ENCODE measurements at places on chromosomes 5 and 9.

GRCh38 chr5:135978212-135978631, 23.4 kb upstream of the LECT2 start:
- no peak for DNase-seq

- no peak for DNase-seq
Observed at GRCh38 chr9:129145841-129146292, 32.2 kb downstream of the IER5L start.

DNA sequence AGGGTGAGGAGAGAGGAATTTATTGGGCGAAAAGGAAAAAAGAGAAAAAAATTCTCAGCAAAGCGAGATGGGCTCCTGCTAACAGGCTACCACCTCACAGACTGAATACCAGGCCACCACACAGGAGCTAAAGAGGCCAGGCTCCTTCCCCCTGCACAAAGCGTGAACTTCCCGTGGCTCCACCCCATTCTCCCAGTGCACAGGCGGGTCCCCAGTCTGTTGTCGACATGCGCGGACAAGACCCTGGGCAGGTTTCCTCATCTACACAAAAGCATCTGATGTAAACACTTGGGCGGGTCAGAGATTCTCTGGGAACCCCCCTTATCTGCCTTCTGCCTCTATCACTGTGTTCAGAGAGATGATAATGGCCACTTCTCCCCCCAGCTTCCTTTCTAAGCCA, 34.2 kb downstream of the IL31RA start:
- no peak for DNase-seq

GRCh38 chr9:136544964-136545691, 720 bp downstream of the NOTCH1 start:
- no peak for DNase-seq

DNA sequence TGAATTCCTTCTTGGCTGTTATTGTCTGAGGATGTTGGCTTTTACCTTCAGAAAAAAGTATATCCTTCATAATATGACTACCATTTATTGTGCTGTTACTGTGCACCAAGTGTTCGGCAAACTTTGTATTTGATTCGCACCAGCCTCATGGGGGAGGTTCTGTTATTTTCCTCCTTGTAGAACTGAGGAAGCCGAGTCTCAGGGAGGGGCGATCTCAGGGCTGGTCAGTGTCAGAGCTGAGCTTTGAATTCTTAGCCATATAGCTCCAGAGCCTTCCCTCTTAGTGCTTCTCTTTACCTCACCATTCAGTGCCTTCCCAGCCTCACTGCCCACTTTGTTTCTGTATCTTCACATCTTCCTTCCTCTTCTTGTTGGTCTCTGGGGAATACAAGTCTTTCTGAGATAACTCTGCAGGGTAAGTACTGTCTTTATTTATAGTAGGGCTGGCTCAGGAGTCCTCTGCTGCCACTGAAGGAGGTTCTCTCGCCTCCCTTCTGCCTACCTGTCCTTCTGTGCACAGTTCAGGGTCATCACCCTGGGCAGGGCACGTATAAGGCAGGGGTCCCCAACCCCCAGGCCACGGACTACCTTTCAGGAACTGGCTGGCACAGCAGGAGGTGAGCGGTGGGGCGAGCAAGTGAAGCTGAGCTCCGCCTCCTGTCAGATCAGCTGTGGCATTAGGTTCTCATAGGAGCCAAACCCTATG, 48.4 kb downstream of the GALNT10 start:
- no peak for DNase-seq

DNA sequence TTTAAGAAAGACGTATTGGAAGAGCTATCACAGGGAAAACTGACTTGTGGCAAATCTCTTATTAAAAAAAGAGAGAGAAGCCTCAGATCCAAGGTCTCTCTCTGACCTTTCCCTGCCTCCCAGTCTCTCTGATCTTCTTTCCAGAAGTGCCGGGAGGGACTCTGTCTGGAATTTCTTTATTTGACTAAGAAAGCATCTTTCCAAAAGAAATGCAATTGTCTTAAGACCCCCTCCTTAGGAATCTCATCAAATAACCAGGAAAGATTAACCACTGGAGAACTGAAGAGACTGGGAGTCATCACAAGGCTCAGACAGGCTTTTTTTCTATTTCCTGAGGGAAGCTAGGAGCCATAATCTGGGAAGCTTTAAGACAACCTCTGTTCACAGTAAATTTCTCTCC, 4.6 kb downstream of the C1QTNF3 start:
- DNase-seq = no peak

GRCh38 chr5:53423724-53424123, 56.7 kb upstream of the FST start:
- no peak for DNase-seq

- peak; percentile 27 for DNase-seq
Observed at GRCh38 chr9:89844535-89844934, 239.7 kb downstream of the GADD45G start.

DNA sequence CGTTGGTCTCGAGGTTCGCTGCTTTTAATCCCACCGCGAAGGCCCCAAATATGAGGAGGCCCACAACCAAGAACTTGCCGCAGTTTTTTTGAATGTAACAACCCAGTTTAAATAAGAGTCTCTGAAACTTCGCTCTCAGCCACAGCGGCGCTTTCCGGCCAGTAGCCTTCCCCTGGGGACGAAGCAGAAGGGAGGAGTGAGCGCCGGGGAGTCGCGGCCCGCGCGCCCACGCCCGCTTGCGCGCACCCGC, 10.4 kb downstream of the PTCH1 start:
- peak; percentile 46 for DNase-seq

DNA sequence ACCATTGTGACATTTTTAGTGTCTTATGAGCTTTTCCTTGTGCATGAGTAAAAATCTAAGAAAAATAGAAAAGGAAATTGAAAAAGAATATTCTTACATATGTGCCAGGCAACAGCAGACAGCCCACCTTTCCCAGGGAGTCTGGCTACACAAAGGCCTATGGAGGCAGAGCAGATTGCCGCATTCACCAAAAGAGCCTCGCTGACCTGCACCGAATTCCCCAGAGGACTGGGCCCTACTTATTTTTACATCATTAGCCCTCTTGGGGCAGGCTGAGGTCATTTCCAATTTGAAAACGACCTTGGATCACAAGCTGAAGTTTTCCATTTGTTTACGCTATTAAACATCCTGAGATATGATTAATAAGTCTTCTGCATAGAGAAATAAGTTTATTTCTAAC, 66.2 kb upstream of the WDR41 start:
- DNase-seq = no peak

Data from NCI-H1092 treated with DMSO at 0.1 percent for 48 hours (cell line).